ENCODE measurements at places on chromosomes 1 and 21.

DNA sequence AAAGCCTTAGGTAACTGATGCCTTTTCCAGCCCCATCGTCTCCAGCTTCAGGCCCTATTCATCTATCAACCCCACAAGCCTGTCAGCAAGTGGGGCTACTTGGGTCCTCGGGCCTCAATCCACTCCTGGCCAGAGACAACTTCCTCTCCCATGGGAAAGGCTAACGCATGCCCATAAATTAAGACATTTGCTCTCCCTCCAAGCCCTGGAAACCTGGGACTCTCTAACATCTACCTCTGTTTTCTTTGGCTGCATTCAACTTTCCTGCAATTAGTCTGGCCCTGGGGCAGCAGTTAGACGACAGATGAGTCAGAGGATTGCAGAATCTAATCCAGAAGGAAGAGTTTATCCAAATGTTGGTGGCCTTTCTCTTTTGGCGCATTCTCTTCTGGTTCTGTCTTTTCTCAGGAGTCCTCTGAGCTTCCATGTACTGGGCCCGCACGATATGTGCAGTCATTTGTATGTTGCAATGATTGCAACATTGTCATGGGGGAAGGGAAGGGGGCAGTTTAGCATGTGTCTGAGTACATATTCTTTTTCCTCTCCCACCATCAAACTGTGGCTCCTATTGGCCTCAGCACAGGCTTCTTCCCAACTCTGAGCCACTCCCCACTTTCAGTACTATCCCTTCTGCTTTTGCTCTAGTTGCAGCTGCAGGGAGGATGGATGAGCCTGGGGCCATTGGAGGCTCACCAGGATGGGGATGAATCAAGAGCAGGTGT is 54.4 kb downstream of the NAV1 start:
- no peak overlapping the region for H3K27ac ChIP-seq
- no peak for DNase-seq
- H3K4me1 ChIP-seq, result no peaks in the 10 kb centered on the region
- peaks cover 54% of the 10 kb centered on the region for H3K27me3 ChIP-seq
- H3K4me3 ChIP-seq, result no peak overlapping the region

DNA sequence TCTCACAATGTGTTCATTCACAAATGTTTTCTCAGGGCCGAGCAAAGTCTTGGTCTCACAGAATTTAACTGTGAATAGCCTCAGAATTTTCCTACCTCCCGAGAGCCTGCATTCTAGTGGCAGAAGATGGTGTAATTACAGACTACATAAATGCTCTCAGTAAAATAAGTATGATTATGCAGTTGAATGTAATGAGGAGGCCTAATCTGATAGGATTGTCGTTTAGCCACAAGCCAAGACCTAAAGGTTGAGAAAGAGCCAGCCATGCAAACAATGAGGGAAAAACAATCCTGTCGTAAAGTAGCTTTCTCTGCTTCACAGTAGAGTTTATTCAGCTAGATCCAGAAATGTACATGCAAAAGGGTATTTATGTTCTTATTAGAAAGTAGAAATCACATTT is 607.8 kb upstream of the B3GALT2 start:
- DNase-seq, result no peak
- H3K27ac ChIP-seq, result no peak overlapping the region
- no peak overlapping the region for H3K4me3 ChIP-seq

DNA sequence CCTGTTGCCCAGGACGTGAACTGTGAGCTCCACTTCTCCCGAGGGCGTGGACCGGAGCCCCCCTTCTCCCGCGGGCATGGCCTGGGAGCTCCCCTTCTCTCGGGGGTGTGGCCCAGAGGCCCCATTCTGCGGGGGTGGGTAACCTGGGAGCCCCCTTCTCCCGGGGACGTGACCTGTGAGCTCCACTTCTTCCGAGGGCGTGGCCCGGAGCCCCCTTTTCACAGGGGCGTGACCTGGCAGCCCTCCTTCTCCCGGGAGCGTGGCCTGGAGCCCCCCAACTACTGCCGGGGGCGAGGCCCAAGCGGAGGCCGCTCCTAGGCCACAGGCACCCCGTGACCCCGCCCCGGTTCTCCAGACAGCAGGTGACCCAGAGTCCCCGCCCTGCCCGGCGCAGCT is 320 bp downstream of the C1orf174 start:
- peak overlapping the region; percentile 94 for H3K4me3 ChIP-seq
- H3K27me3 ChIP-seq, result no peaks in the 10 kb centered on the region
- DNase-seq, result peak; percentile 30
- H3K36me3 ChIP-seq, result peaks cover 16% of the 10 kb centered on the region
- H3K4me1 ChIP-seq, result peaks cover 50% of the 10 kb centered on the region
- peak overlapping the region; percentile 92 for H3K27ac ChIP-seq

- no peak for DNase-seq
- no peaks in the 10 kb centered on the region for H3K36me3 ChIP-seq
- H3K27ac ChIP-seq, result no peak overlapping the region
- no peak overlapping the region for H3K4me3 ChIP-seq
- peaks cover 4% of the 10 kb centered on the region for H3K4me1 ChIP-seq
- peaks cover 6% of the 10 kb centered on the region for H3K27me3 ChIP-seq
Observed at GRCh38 chr1:100780814-100781213, 61.3 kb downstream of the VCAM1 start.

GRCh38 chr1:114342376-114342775 is 168.6 kb downstream of the TRIM33 start:
- H3K4me1 ChIP-seq, result peaks cover 85% of the 10 kb centered on the region
- no peaks in the 10 kb centered on the region for H3K27me3 ChIP-seq
- no peak for DNase-seq
- H3K4me3 ChIP-seq, result peak overlapping the region; percentile 66
- H3K36me3 ChIP-seq, result peaks cover 13% of the 10 kb centered on the region
- H3K27ac ChIP-seq, result peak overlapping the region; percentile 90

GRCh38 chr1:52955129-52955970 is 28.3 kb downstream of the SCP2 start:
- no peaks in the 10 kb centered on the region for H3K4me1 ChIP-seq
- peaks cover 6% of the 10 kb centered on the region for H3K36me3 ChIP-seq
- no peak overlapping the region for H3K4me3 ChIP-seq
- H3K27ac ChIP-seq, result no peak overlapping the region
- H3K27me3 ChIP-seq, result no peaks in the 10 kb centered on the region

GRCh38 chr1:207304710-207305488 is 16.6 kb upstream of the CD55 start:
- peaks cover 2% of the 10 kb centered on the region for H3K36me3 ChIP-seq
- no peak overlapping the region for H3K4me3 ChIP-seq
- peaks cover 7% of the 10 kb centered on the region for H3K4me1 ChIP-seq
- H3K27ac ChIP-seq, result no peak overlapping the region
- DNase-seq, result no peak

- no peak overlapping the region for H3K4me3 ChIP-seq
- H3K36me3 ChIP-seq, result peaks cover 5% of the 10 kb centered on the region
- no peak for DNase-seq
- peaks cover 15% of the 10 kb centered on the region for H3K27me3 ChIP-seq
- H3K27ac ChIP-seq, result peak overlapping the region; percentile 93
Observed at GRCh38 chr1:246691622-246692495, 32.4 kb upstream of the SCCPDH start.

- H3K36me3 ChIP-seq, result no peaks in the 10 kb centered on the region
- no peaks in the 10 kb centered on the region for H3K4me1 ChIP-seq
- no peak overlapping the region for H3K4me3 ChIP-seq
- H3K27me3 ChIP-seq, result no peaks in the 10 kb centered on the region
- H3K27ac ChIP-seq, result no peak overlapping the region
Observed at GRCh38 chr1:238488401-238488800, 597.7 kb upstream of the ZP4 start.

DNA sequence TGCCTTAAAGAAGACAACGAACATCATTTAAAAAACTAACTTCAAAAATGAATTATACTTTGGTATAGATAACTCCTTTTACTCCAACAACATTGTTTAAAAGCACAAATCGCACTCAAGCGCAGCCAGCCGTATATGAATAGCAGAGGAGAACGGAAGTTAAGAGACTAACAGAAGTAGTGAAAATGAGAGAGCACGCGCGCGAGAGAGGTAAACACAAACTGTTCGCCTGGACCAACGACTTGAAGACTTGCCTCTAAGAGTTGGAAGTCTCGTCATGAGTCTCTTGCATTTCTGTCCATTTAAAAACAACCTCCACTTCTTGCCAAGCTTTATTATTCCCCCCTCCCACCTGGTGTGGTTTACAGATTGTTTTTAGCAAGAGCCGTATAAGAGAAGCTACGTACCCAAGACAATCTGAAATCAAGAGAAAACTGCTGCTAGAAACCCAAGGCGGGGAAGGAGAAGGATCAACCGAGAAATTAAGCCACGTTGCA is 479 bp downstream of the SELENOF start:
- no peak overlapping the region for H3K27ac ChIP-seq
- DNase-seq, result no peak
- no peak overlapping the region for H3K4me3 ChIP-seq
- no peaks in the 10 kb centered on the region for H3K27me3 ChIP-seq

DNA sequence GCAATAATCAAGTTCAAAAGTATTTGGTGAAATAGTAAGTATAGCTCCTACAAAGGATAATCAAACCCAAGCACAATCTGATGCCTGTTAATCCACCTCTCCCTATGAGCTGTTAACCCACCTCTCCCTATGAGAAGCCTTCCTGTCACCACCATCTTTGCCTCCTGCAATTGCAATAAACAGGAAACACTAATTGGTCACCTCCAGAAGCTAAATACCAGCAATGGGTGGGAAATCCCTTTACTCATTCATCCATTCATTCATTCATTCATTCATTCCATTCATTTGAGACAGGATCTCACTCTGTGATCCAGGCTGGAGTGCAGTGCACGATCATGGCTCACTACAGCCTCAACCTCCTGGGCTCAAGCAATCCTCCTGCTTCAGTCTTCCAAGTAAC is 132.8 kb downstream of the RERE start:
- no peaks in the 10 kb centered on the region for H3K27me3 ChIP-seq
- no peak overlapping the region for H3K27ac ChIP-seq
- no peak overlapping the region for H3K4me3 ChIP-seq
- no peak for DNase-seq

DNA sequence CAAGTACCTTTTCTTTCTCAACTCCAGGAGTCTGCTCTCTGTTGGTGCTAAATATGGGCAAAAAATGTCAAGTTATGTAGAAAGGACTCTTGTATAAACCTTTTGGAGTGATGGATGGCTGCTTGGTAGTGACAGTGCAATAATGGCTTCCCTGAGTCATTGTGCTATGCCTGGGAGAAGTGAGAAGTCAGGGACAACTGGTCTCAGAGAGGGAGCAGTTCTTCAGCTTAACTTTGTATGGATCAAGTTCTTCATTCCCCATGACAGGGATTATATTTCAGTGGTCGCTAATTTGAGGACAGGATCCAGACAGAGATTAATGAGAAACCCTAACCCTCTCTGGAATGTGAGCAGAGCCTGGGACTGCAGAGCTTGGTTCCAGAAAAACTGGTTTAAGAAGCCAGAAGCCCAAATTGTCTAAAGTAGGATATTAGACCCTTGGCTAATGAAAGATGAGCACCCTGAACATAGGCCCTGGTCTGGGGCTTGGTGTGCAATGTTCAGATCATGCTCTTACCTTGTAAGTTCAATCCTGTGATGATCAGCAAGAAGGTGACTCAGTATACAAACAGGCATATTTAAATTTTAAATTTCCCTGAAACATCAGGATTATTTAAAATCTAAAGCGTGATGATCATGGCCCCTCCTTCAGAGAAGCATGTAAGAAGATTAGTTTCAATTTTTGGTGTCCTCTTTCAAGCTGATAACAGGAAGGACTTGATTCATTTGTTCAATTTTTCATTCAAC is 50.9 kb downstream of the NTMT2 start:
- H3K4me3 ChIP-seq, result no peak overlapping the region
- H3K36me3 ChIP-seq, result peaks cover 6% of the 10 kb centered on the region
- no peak overlapping the region for H3K27ac ChIP-seq

- DNase-seq, result no peak
- H3K36me3 ChIP-seq, result no peaks in the 10 kb centered on the region
- H3K27me3 ChIP-seq, result peaks cover 78% of the 10 kb centered on the region
Observed at GRCh38 chr1:29357452-29357851, 121.1 kb downstream of the PTPRU start.

- no peaks in the 10 kb centered on the region for H3K36me3 ChIP-seq
- H3K27me3 ChIP-seq, result peaks cover 46% of the 10 kb centered on the region
- DNase-seq, result no peak
- no peak overlapping the region for H3K27ac ChIP-seq
Observed at GRCh38 chr1:36951292-36951750, 83.0 kb downstream of the GRIK3 start.

GRCh38 chr1:2463396-2463795 is 12.7 kb upstream of the PLCH2 start:
- DNase-seq, result no peak
- peaks cover 6% of the 10 kb centered on the region for H3K4me1 ChIP-seq
- no peak overlapping the region for H3K27ac ChIP-seq

DNA sequence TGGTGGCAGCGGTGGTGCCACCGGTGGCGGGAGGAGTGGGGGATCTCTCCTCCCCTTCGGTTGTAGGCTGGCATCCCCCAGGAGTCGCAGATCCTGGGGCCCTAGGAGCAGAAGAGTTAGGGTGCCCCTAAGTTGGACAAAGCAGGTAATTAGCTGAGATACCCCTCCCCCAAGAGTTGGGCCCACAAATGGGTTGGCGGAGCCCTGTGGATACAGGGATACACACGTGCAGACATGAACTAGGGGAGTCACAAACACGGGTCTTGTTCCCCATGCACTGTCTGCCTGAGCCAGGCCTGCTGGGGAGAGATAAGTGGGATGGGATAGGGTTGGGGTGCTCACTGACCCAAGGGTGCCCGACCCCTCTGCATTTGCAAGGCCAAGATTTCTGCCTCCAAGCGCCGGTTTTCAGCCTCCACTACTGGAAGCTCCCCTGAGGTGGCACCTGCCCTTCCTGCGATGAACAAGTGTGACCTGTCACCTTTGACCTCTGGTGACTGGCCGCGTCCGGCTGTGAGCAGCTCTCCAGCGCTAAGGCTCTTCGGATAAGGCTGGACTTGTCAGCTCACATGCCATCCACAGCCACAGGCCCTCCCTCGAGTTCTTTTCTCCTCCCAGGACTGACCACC is 1.8 kb downstream of the CCDC17 start:
- no peaks in the 10 kb centered on the region for H3K27me3 ChIP-seq
- no peaks in the 10 kb centered on the region for H3K4me1 ChIP-seq
- H3K27ac ChIP-seq, result no peak overlapping the region
- H3K4me3 ChIP-seq, result no peak overlapping the region
- peaks cover 38% of the 10 kb centered on the region for H3K36me3 ChIP-seq

DNA sequence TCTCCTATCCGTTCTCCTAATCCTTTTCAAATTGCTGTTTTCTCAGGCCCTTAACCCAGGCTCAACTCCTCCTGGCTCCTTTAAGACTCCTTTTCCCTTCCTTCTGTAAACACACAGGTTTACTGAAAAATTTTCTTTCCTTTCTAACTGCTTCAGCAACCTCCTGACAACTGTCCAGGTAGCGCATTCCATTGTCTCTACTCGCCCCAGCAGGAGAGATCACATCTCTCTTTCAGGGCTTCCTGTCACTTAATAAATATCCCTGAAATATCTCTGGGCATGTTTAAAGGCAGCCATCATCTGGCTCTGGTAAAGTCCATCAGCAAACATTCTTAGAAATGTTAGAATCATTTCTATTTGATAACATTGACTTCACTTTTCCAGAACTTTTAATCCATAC is 211.2 kb upstream of the PTBP2 start:
- DNase-seq, result no peak
- peaks cover 2% of the 10 kb centered on the region for H3K36me3 ChIP-seq
- no peaks in the 10 kb centered on the region for H3K27me3 ChIP-seq
- no peak overlapping the region for H3K27ac ChIP-seq
- no peak overlapping the region for H3K4me3 ChIP-seq
- no peaks in the 10 kb centered on the region for H3K4me1 ChIP-seq
